ENCODE measurements at places on chromosomes 12 and 14. TPM values are rescaled to one million over a fixed set of nuclear protein-coding genes. Genes with fewer than 3 reads are reported as not detected.

- DNase-seq, result no peak
These were observed at the start of gene C12orf56 for GRCh38 chr12:64390275-64390851. C12orf56 (minus strand) TSS chr12:64390758; CDS start chr12:64390565, 193 bp downstream.

DNA sequence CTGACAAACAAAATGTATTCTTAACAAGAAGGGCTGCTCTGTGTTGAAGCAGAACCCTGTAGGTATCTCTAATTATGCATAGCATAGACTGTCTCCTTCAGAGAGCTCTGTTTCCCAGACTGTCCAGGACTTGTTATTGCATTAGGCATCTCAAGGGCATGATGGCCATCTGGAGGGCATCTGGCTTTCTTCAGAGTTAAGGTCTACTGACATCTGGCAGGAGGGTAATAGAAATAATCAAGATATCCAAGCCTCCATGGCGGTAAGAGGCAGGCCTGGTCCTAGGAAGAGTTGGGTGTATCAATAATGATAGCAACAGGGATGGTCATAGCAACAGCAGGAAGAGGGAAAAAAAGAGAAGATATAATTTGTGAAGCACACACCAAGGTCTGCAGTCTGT lies 161.2 kb downstream of the TTC8 start:
- DNase-seq, result no peak

GRCh38 chr12:25052196-25052913 lies 103.5 kb upstream of the BCAT1 start:
- no peak for DNase-seq

DNA sequence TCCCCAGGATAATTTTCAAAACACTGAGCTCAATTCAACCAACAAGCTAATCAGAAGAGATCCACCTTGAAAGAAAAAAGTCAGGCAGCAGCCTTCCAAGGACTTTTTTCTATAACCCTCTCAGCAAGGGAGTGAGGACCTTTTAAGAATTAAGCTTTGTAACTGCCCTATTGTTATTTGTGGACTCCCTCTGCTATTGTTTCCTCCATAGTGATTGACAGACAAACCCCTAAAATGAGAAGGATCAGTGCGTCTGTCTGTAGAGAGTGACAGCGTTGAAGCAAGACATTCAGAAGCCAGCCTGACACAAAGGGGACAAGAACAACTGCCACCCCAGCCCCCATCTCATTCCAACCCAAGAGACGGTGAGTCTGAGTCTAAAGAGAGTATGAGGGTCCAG lies 30.3 kb upstream of the BTG1 start:
- DNase-seq, result no peak

GRCh38 chr12:115132145-115132544 lies 448.2 kb upstream of the TBX3 start:
- peak; percentile 4 for DNase-seq

DNA sequence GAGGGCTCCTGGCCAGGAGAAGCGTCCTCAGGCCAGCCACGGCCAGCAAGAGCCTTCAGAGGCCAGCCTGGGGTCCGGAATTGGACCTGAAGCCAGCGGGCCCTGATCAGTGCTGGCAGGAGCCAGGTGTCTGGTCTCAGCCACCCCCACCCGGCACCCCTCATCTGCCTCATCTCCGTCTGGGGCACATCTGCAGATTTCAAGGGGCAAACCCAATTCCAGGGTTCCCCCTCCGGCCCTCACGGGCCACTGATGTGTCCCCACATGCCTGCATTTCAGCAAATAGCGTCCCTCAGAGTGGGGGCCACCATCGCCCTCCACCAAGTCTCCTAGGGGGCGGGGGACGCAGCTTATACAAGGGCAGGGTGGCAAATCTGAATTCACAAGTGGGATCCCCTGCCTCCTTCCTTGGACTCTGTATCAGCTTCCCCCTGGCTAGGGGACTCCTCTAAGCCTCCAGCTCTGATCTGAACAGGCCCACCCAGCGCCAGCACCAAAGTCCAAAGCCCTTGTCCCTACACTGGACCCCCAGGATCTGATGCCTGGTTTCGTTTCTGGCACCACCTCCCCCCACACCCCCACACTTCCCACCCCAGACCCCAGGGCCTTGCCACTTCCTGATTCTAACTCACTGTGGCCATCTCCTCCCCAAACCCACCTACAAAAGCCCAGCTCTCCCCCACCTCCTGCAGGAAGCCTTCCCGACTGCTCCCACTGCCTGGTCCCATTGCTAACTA lies 10.1 kb downstream of the TMEM179 start:
- no peak for DNase-seq

- peak; percentile 4 for DNase-seq
These were observed 88.6 kb downstream of the R3HDM2 start for GRCh38 chr12:57342207-57342691.

DNA sequence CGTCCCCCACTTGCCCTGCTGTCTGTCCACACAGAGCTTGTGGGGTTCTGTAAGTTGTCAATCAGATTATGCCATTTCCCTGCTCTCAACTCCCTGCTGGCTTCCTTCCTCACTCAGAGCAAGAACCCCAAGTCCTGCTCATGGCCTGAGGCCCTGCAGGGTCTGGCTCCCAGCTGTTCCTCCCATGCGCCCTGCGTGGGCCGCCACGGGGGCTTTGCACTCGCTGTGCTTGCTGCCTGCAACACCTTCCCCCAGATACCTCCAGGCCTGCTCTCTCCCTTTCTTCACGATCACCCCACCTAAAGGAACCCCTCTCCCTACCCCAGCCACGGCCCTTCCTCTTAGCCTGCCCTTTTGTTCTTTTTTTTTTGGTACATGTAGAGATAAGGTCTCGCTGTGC lies 234.6 kb downstream of the AACS start:
- DNase-seq, result no peak

- no peak for DNase-seq
These were observed 3.6 kb downstream of the PAPLN start for GRCh38 chr14:73240816-73241480.

- DNase-seq, result peak; percentile 63
These were observed 40.9 kb downstream of the CCDC85C start for GRCh38 chr14:99562856-99563748.

DNA sequence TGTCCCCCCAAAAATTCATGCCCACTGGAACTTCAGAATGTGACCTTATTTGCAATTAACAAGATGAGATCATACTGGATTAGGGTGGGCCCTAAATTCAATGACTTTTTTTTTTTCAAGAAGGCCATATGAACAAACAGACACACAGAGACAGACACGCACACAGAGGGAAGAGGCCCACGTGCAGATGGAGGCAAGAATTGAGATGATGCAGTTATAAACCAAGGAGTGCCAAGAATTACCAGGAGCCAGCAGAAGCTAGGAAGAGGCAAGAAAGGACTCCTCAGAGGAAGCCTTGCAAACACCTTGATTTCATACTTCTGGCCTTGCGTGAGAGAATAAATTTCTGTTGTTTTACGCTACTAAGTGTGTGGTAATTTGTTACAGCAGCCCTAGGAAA lies 33.4 kb downstream of the NELL2 start:
- no peak for DNase-seq

DNA sequence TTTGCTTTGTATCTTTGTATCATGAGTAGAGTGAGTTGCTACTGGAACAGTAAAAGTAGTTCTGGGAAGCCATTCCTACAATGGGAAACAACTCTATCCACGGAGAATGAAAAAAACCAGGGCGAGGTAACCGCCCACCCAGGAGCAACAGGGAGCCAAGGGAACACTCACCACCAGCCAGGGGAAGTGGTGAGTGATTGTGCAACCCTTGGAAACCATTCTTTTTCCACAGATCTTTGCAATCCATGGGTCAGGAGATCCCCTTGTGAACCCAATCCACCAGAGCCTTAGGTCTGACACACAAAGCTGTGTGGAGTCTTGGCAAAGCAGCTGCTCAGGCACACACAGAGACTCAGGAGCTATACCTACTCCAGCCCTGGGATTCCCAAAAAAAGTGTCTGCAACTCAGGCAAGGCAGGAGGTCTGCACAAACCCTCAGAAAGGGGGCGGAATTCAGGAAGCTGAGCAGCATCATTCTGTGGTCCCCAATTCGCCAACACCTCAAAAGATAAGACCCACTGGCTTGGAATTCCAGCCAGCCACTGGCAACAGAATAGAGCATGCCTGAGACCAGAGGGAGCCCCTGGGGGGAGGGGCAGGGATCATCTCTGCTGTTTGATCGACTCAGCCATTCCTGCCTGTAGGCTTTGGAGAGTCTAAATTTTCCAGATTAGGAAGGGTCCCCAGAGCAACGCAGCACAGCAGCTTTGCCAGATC lies 52.1 kb upstream of the PPFIA2 start:
- DNase-seq, result no peak

DNA sequence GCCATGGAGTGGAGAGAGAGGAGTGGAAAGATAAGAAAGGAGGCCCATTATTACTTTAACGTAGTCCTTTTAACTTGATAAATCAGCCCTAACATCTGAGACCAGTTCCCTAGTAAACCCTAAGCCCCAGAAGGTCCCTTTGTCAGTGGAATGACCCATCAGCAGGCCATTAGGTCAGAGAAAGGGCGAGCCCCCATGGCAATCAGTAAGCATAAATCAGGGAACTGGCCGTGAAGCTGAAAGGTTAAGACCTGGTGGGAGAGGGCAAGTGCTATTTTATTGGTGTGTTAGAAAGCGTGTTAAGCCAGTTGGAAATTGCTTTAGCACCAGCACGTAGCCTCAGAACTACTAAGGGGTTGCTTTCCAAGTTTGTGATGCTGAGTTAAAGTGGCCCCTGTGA lies 708.0 kb downstream of the BCL11B start:
- DNase-seq, result no peak

DNA sequence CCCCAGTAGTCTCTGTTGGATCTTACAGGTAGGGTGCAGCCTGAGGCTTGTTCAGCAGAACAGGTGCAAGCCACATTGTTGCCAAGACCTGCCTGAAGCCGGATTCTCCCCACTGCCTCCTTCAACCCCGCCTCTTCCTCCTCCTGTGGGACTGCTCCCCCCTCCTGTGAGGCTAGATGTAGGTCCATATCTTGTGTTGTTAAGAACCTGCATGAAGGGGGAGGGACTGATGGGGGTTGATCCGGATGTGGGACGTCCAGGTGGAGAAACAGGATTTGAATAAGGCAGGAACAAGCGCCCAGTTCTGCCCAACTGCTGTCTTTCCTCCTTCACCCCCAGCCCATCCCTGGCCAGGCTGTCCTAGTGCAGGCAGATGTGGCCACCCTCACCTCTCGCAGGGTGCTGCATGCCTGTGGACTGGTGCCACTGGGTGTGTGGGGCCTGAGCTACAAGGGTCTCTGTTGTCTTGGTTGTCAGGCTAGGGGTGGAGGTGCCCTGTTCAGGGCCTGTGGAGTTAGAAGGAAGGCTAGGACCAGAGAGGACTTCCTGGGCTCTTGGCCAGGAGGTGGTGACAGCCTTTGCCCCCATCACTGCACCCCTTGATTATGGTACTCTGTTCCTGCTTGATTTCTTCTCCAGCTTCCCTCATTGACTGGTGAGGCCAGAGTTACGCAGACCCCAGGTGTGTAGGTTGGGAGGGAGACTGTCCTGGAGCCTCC lies 1.4 kb downstream of the NR4A1 start:
- no peak for DNase-seq

DNA sequence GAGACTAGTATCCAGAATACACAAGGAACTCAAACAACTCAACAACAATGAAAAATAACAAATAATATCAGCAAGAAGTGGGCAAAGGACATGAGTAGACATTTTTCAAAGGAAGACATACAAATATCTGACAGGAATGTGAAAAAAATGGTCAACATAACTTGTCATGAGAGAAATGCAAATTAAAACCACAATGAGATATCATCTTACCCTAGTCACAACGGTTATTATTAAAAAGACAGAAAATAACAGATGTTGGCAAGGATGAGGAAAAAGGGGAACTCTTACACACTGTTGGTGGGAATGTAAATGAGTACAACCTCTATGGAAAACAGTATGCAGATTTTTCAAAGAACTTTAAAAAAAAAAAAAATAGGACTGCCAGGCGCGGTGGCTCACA lies 20.4 kb downstream of the VWF start:
- no peak for DNase-seq

DNA sequence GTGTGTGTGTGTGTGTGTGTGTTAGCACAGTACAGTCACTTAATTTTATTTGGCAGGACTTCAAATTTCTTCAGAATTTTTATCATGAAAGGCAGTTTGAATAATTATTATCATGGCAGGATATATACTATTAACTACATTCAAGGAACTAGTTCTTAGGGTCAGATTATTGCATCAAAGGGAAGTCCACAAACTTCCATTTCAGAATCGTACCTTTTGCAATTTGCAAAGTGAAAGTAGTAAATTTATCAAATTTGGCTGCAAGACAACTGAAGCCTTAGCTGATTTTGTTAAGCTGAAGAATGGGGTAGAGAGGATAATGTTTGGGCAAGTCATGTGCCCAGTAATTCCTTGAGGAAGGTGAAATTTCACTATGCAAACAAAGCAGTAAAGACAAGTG lies 68.2 kb downstream of the PLEKHG7 start:
- no peak for DNase-seq

Gene AMN1
- total RNA-seq, result 5.3 TPM

Gene SYT1
- 7.4 TPM for total RNA-seq

Gene WNT5B
- 28.5 TPM for total RNA-seq

Gene AQP5
- not detected for total RNA-seq

Gene PRKCH
- 10.5 TPM for total RNA-seq

Gene TOGARAM1
- 23.1 TPM for total RNA-seq

Gene KRT79
- not detected for total RNA-seq

Gene ASIC1
- 0.75 TPM for total RNA-seq

All from kidney epithelial cell (primary cell).